Activated CD8-positive, alpha-beta memory T cell treated with anti-CD3 and anti-CD28 coated beads, Interleukin-2, amount 50 U/mL, for 48 hours (primary cell): ENCODE measurements at places on chromosomes 6 and 20.
A peak's percentile ranks its signal among the peaks of the same experiment; 100 is the strongest.

DNA sequence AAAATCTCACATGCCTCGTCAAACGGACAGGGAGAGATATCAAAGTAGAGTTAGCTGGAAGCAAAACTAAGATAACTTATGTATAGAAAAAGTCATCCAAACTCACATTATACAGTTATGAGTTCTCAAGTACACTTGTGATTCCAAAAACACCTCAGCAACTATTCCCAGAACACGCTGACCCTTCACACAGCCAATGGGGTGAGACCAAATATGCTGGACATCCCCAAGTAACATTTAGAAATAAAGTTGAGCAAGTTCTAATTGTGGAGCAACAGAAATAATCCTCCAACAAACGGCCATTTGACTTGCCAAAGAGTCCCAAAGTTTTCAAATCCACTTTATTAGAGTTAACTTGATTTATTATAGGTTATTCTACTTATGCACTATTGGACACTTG, 52.4 kb downstream of the LY86 start:
- DNase-seq: no peak

GRCh38 chr6:21593927-21594415, 420 bp downstream of the SOX4 start:
- DNase-seq: no peak

DNA sequence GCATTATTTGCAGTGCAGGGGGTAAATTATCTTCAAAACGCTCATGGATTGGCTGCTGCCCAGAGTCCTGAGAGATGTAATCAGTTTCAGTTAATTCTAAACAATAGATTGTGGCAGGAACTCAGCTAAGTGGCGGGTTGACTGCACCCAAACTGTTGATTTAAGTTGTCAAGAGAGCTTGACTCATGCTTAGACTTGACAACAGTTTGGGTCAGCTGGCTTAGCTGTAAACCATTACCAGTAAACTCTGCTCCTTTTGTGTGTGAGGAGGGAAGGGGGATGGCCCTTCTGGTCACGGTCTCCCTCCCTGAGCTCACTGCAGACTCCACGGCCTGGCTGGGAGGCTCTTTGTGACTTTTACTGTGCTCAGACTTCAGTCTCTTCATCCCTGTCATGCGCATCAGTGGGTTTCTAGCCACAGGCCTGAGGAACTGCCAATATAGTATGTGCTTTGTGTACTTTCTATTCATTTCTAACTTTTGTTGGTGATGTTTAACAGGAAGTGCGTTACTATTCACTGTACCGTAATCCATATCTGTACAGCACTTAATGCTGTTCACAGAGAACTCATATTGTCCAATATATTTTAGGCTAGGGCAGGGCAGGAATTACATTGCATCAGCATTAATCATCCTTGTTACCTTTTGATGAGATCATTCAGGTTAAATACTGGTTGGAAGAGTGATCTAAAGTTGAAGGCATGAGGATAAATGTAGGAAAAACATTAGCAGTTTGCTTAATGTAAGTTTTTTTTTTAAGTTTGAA, 488.3 kb downstream of the CDKAL1 start:
- no peak for DNase-seq

DNA sequence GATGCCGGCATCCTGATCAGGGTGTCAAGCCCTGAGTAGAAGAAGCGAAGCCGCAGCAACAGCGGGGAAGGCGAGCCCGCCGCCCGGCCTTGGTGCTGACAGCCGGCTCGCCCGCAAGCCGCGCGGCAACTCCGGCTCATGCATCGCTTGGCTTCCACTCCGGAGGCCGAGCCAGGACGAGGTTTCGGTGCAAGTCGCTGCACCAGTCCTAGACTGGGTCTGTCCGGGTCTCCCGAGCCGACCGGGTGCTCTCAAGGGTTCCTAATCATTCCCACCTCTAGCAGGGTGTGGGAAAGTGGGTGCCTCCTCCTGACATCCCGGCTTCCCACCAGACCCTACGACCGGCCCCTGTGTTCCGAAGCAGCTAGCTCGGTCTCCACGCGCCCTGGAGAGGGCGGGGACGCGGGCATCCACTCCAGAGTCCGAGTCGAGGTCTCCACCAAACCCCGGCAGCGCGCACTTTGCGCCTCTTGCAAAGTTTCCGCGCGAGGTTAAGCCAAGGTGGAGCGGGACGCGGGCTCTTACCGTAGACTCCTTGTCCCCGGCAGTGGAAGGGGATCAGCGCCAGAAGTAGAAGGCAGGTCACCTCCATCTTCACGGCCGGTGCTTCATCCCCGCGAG, 1.4 kb downstream of the MDGA1 start:
- DNase-seq: peak; percentile 72

DNA sequence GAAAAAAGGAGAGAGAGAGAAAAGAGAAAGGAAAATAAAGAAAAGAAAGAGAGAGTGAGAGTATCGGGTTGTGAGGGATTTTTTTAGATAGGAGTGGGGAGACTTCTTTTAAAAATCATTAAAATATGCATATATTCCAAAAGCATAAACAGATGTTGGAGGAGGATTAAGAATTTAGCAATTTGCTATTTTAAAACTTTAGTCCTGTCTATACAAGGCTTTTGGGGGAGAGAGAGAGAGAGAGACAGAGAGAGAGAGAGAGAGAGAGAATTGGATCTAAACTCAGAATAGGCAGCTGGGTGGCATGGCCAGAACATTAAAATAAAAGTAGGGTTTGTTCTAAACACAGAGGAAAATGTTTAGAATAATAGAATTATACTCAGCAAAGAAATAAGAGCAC, 72.1 kb downstream of the SOD2 start:
- no peak for DNase-seq

DNA sequence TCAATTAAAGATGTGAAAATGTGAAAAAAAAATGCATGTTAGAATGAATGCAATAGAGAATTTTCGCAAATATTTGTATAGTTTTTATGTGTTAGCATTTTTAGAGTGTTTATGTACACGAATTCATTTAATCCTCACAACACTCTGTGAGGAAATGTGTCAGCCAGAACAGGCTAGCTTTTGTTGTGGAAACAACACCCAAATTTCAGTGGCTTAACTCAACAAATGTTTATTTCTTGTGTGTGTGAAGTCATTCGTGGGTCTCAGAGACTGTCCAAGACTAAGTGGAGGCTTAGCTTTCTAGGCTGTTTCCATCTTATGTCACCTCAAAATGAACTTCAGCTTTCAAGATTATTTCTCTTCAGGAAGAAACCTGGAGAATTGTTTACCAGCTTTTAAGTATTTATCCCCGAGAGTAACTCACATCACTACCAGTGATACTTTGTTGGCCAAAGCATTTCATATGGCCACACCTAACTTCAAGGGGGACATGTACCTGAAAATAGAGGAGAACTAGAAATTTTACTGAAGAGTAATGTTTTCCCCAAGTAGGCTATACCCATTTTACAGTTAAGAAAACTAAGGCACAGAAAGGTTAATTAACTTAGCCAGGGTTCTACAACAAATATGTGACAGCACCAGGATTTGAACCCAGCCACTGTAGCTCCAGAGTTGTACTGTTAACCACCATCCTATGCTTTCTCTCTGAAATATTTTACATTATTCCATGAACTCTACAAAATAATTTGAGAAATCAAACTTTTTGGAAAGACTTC, 306.1 kb downstream of the QKI start:
- DNase-seq: no peak

DNA sequence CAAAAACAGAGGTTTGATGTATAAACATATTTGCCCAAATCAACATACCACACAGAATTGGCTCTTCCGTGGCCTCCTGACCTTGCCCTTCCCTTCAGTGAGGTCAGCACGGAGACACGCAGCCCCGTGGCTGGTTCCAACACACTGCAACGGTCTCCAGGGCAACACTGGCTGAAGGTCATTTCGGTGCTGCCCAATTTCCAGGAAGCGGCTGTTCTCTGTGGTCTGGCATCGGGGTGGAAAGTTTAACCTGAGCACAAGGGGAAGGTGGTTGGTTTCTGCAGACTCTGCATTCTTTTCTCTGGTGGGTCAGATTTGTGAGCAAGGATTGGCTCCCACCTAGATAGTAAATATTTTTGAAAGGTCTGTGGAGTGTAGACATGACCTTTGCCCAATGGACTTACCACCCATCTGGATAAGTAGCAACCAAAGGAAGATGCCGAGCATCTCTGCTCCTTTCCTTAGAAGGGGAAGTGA, 177.6 kb upstream of the PHACTR1 start:
- DNase-seq: no peak

- DNase-seq: no peak
These were observed 15.5 kb downstream of the RTF2 start for GRCh38 chr20:56483970-56484369.

DNA sequence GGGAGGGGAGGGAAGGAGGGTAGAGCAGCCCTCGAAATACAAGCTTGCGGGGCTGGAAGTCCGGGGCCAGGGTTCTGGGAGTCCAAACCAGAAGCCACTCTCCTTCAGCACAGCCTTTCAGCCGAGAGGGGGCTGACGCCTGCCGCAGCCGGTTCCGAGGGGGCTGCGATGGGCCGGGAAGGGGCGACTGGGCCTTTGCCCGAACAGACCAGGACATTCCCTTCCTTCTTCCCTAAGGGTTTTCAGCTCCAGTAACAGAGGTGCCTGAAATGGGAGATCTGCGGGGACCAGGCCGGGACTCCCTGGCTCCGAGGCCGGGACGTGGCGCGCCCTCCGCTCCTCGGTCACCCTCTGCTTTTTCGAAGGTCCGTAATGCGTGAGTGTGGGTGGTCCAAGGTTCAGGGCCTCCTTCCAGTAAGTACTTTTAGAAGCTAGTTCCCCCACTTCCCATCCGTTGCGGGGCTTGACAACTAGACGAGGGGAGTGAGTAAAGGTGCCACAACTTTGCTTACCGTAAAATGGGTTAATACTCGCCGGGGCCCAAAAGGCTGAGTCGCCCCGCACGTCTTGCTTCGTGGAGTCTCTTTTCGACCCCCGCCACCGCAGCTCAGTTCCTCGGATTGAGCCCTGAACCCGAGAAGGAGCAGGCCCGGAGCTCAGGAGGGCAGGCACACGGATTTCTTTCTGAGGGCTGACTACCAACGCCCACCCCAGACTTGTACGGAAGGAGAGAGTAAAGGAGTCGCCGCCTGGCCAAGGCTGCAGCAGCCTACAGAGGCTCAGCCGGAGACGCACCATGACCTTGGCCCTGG, 2.9 kb upstream of the OLIG3 start:
- peak; percentile 65 for DNase-seq

- DNase-seq: no peak
These were observed at the start of gene CRISP1 for GRCh38 chr6:49866485-49866943. Gene CRISP1 (minus strand): TSS chr6:49866535. CDS start chr6:49857400, 9,135 bp downstream.

DNA sequence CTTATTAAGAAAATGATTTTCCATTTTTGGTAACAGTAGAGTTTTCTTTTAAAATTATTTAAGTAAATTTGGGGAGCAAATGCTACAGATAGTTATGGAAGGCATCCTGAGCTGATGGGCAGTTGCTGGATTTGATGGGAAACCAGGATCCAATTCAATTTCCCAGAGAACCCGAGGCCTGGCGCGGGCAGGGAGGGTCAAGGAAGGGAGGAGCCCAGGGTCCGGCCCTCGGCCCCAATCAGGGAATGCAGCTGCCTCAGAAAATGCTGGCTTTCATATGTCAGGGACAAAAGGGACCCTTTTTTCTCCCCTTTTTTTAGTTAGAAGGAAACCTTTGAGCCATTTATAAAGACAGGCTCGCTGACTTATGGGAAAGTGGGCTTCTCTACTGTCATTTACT, 42.1 kb downstream of the CTCFL start:
- no peak for DNase-seq
